ENCODE measurements at places on chromosomes 5 and 9. TPM values are rescaled to one million over a fixed set of nuclear protein-coding genes. Genes with fewer than 3 reads are reported as not detected.

Gene PCDHB7
- total RNA-seq = 2.2 TPM

GRCh38 chr5:54469622-54470021, 14.1 kb downstream of the HSPB3 start:
- no peaks in the 10 kb centered on the region for H3K36me3 ChIP-seq
- no peaks in the 10 kb centered on the region for H3K27me3 ChIP-seq
- peak overlapping the region; percentile 61 for H3K4me3 ChIP-seq

- DNase-seq = peak; percentile 97
- H3K36me3 ChIP-seq = no peaks in the 10 kb centered on the region
- H3K4me3 ChIP-seq = peak overlapping the region; percentile 55
- no peak overlapping the region for H3K27ac ChIP-seq
- H3K27me3 ChIP-seq = no peaks in the 10 kb centered on the region
Measured at GRCh38 chr5:2038321-2039179, 155.8 kb upstream of the IRX4 start.

- H3K27me3 ChIP-seq = no peaks in the 10 kb centered on the region
- H3K4me1 ChIP-seq = peaks cover 25% of the 10 kb centered on the region
Measured at GRCh38 chr9:70076678-70077077, 33.0 kb downstream of the MAMDC2 start.

DNA sequence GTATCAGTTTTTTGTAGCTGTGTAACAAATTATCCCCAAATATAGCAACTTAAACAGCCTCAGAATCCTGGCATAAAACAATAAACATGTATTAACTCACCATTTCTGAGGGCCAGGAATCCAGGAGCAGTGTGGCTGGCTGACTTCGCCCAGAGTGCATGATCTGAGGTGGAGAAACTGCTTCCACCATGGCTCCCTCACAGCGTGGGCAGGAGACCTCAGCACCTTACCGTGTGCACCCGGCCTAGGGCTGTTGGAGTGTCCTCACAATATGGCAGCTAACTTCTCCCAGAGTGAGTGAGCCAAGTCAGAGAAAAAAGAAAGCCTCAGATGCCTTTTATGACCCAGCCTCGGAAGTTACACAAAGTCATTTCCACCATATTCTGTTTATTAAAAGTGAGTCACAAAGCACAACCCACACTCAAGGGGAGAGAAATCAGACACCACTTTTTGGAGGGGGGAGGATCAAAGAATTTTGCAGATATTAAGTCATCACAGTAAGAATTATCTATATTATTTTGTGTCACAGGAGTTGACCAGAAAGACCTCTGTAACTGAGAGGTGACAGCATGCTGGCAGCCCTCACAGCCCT, 59.6 kb downstream of the TSTD2 start:
- no peak for DNase-seq
- peaks cover 4% of the 10 kb centered on the region for H3K27me3 ChIP-seq
- H3K36me3 ChIP-seq = no peaks in the 10 kb centered on the region
- H3K4me1 ChIP-seq = no peaks in the 10 kb centered on the region
- H3K4me3 ChIP-seq = no peak overlapping the region
- H3K27ac ChIP-seq = no peak overlapping the region

GRCh38 chr5:15938961-15939360, 240.6 kb downstream of the MARCHF11 start:
- no peaks in the 10 kb centered on the region for H3K27me3 ChIP-seq
- peaks cover 22% of the 10 kb centered on the region for H3K4me1 ChIP-seq
- H3K27ac ChIP-seq = peak overlapping the region; percentile 54
- DNase-seq = peak; percentile 96
- no peaks in the 10 kb centered on the region for H3K36me3 ChIP-seq
